ENCODE measurements at places on chromosomes 5 and 9.

GRCh38 chr9:72649127-72649442 is 127.7 kb downstream of the TMC1 start:
- no peak for DNase-seq

DNA sequence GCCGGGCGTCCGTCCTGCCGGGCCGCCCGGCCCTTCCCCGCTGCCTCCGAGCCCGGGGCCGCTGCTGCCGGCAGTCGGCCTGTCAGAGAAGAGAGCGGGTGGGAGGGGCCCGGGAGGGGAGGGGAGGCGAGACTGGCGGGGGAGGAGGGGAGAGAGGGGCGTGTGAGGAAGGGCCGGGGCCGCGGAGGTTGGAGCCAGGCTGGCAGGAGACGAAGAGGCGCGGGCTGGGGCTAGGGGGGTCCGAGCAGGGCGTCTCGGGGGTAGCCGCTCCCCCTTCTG is 570 bp downstream of the CREBRF start:
- DNase-seq = no peak

GRCh38 chr5:137231540-137231939 is 267.6 kb downstream of the SPOCK1 start:
- DNase-seq = no peak

- no peak for DNase-seq
Measured at GRCh38 chr5:98041661-98042060, 731.8 kb upstream of the RGMB start.

DNA sequence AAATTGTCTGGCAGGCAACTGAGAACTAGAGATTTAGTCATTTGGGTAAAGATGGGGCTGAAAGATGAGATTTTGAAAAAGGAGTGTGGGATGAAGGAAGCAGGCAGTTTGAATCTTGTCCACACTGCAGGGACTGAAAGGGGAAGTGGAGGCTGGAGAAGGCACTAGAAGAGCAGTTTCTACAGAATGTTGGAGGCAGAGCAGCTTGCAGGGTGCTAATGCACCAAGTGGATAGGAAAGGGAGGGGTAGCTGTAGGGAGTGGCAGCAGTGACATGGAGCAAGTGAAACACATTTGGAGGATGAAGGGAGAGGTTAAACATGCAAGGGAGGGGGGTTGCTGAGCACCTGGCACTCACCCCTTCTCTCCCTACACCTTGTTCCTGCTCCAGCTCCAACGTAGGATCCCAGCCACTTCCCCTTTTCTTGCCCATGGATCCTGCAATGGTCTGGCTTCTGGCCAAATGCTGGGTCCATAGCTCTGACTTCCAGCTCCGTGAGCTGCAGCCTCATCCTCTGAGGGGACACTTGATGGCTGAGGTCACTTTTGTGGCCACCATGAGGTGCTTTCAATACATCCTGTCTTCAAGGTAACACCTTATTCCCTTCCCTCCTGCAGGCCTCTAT is 30.0 kb upstream of the FGD3 start:
- DNase-seq = no peak

DNA sequence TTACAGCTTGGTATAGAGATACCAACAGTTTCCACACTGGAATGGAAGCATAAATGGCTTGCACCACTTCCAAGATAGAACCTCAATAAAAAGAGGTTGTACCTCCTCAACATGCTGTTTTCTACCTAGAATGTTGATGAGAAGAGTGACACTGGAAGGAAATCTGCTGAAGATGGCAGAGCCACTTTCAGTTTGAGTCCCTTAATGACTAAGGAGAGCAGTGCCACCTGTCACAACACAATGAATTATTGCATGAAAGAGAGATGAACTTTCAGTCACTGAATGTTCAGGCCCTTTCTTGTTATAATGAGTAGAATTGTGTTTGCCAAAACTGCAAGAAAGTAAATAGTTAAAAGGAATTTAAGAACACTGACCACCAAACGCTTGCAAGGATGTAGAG is 958.5 kb downstream of the DTWD2 start:
- no peak for DNase-seq

DNA sequence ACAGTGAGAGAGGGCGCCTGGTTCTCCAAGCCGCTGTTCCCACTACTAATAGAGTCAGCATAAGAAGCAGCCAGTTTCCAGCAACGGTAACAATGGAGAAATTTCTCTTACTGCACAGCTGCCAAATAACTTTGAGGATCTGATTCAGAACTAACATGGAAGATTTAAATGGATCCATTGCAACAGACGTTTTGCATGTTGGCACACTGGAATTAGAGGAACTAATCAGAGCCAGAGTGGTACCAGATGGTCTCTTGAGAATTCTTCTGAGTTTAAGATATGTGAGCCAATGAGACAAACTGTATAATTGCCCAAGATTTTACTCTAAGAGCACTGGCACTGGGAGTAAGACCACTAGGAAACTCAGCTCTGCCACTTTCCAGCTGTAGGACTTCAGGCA is 186.5 kb downstream of the EFNA5 start:
- no peak for DNase-seq

DNA sequence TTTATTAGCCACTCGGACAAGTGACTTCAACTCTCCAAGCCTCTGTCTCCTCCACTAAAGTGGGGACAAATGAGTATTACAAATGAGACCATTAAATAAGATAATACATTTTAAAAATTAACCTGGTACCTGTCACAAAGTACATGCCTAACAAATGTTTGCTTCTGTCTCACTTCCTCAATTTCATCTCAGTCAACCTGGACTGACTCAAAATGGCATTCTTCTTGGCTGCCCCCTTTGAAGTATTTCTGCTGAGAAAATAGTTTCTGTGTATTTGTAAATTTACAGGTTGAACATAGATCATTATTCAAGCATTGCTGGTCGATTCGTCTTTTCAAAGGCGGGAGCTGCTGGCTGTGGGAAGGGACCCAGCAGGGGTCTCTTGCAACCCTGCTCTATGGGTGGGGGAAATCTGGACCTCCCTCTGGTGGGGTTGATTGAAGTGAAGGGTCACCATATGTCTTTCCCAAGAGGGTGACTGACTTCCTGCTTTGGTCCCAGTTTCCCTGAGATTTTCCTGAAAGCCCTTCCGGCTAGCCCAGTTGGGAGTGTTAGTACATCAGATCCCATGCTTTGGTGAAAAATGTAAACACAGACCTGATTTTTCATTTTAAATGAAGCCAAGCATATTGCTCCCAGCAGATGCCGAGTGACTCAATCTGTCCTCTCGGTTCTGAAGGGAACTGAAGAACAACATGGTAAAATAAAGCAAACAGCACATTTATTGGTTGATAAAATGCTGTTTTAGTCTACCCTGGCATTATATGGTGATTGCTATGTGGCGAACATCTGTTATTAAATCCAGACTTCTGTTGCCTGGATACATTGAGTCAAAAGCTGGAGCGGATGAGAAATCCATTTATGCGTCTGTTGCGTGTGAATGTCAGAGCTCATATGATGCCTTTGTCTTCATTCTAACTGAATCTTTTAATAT is 73.0 kb downstream of the KCNIP1 start:
- DNase-seq = no peak

- DNase-seq = no peak
Measured at GRCh38 chr5:14879393-14879792, 7.8 kb upstream of the ANKH start.

DNA sequence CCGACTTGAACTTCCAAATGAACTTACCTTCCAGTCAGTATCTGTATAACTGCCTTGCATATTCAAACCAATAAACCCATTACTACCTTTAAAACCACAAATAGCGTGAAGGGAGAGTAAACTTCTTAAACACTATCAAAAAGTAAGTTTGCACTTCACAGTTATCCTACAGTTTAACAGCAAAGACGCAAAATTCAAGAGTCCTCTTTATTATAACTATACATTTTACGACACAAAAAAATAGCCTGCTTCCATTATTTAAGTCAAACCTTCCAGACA is 1.8 kb downstream of the PTBP3 start:
- DNase-seq = no peak

Data from stimulated activated CD4-positive, alpha-beta T cell treated with anti-CD3 and anti-CD28 coated beads, Interleukin-4, amount 100 ng/mL, for 4 hours (primary cell).